ENCODE measurements at places on chromosomes 16 and 17.

GRCh38 chr17:72468841-72469240 is 348.0 kb downstream of the SOX9 start:
- DNase-seq: no peak

DNA sequence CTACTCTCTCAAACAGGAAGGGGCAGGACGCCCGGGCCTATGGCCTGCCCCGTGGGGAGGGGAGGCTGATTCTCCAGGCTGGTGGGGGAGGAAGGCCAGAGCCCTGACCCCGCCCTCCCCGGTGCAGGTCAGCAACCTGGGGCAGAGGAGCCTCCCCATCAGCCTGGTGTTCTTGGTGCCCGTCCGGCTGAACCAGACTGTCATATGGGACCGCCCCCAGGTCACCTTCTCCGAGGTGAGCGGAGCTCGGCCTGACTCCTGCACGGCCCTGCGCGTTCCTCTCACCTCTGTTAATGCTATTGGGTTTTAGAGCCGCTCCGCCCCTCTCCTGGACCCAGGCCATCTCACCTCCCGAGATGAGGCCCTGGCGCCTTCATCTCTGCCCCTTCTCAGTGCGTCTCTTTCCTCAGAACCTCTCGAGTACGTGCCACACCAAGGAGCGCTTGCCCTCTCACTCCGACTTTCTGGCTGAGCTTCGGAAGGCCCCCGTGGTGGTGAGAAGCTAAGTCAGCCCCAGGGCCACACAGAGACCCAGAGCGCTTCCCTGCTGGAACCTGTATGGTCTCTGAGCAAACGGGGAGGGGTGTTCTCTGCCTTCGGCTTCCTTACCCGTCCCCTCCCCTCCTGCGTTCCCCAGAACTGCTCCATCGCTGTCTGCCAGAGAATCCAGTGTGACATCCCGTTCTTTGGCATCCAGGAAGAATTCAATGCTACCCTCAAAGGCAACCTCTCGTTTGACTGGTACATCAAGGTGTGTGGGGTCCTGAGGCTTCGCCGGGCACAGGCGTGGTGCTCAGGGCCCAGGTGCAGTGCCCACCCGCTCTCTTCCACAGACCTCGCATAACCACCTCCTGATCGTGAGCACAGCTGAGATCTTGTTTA is 25.1 kb upstream of the ITGAX start:
- no peak for DNase-seq

DNA sequence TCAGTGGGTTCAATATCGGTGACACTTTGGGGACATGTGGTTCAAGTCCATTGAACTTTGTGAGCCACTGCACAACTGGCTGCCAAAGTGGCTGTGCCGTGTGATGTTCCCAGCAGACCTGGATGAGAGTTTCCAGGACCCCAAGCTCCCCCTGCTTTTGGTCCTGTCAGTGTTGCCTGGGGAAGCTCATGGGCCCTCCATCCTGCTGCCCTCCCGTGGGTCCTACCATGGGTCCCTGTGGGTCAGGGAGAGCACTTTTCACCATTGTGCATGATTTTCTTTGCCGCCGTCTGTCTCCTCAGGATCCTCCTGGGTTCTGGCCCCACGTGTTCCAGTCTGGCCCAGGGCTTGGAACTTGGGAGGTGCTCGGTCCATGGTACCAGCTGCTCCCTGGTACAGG is 38.1 kb downstream of the LGALS9 start:
- no peak for DNase-seq

DNA sequence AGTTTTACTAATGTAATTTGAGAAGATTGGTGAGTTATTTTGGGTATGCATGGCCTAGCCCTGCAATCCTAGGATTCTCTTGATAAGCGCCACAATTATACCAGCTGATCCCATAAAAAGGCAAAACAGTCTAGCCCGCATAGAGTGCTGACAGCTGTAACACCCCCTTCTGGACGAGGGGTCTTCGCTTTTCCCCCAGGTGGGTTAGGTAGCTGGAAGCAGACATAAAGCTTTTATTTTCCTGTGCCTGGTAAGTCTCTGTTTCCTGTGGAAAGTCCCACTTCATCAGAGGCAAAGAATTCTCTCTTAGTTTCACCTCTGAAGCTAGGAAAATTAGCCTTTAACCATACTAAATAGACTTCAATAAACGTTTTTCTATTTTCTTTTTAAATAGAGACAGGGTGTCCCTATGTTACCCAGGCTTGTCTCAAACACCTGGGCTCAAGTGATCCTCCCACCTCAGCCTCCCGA is 108.3 kb downstream of the YPEL2 start:
- DNase-seq: no peak

- DNase-seq: no peak
Measured at GRCh38 chr17:14019186-14019956, 49.9 kb upstream of the COX10 start.

GRCh38 chr17:48429638-48430586 is at the start of gene SKAP1:
Gene SKAP1 (minus strand): TSS chr17:48430214.
- DNase-seq: peak; percentile 72

GRCh38 chr16:50781043-50781442 is 39.2 kb downstream of the CYLD start:
- DNase-seq: no peak

GRCh38 chr17:7213895-7214299 is 5.7 kb downstream of the DLG4 start:
- DNase-seq: no peak

GRCh38 chr16:89581045-89581695 is 5.6 kb downstream of the CPNE7 start:
- DNase-seq: no peak

DNA sequence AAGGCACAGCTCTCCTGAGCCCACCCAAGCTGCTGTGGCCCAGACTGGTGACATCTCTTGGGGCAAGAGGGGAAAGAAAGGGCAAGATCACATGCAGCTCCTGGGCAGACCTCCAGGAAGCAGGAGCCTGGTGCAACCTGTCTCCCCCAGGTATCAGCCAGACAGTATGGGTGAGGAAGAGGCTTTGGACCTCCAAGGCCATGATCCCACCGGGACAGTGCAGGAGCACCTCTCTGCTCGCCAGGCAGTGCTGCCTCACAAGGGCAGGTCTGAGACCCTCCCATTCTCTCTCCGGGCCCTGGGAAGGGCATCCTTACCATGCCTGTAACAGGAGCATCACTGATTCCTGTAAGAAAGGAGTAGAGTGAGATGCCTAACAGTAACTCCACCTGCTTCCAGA is 25.6 kb upstream of the COG7 start:
- no peak for DNase-seq

GRCh38 chr17:62805234-62805633 is 2.9 kb downstream of the MARCHF10 start:
- no peak for DNase-seq

- no peak for DNase-seq
Measured at GRCh38 chr16:27793249-27793622, 243.3 kb downstream of the KATNIP start.

DNA sequence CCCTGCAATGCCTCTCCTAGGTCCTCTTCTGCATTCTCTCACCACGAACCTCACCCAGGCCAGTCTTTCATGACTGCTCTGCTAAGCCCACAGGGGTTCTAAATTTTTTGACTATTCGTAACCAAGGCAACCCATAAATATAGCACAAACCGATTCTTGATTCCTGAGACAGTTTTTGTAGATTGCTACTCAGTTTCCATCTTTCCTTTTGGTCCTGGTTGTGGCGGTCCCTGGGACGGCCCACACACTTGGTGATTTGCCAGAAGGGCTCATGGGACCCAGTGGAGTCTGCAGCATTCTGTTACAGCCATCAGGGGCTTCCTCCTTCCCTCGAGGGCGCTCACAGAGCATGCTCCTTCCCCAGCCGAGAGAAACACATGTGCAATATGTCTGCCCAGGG is 23.4 kb upstream of the MGAT5B start:
- DNase-seq: peak; percentile 30

GRCh38 chr17:70161519-70161918 is 7.8 kb upstream of the KCNJ2 start:
- DNase-seq: no peak

- no peak for DNase-seq
Measured at GRCh38 chr17:73069164-73069770, 23.2 kb downstream of the SLC39A11 start.

- DNase-seq: peak; percentile 39
Measured at GRCh38 chr16:15741207-15741871, 91.3 kb downstream of the NDE1 start.

GRCh38 chr17:35159940-35160339 is 12.3 kb downstream of the UNC45B start:
- DNase-seq: no peak

All from germinal center (tissue), 1 donor.